AG09319 (cell line): ENCODE measurements at places on chromosomes 3 and 15.

- DNase-seq: no peak
Observed at GRCh38 chr15:40536501-40536900, 28.3 kb downstream of the CCDC32 start.

DNA sequence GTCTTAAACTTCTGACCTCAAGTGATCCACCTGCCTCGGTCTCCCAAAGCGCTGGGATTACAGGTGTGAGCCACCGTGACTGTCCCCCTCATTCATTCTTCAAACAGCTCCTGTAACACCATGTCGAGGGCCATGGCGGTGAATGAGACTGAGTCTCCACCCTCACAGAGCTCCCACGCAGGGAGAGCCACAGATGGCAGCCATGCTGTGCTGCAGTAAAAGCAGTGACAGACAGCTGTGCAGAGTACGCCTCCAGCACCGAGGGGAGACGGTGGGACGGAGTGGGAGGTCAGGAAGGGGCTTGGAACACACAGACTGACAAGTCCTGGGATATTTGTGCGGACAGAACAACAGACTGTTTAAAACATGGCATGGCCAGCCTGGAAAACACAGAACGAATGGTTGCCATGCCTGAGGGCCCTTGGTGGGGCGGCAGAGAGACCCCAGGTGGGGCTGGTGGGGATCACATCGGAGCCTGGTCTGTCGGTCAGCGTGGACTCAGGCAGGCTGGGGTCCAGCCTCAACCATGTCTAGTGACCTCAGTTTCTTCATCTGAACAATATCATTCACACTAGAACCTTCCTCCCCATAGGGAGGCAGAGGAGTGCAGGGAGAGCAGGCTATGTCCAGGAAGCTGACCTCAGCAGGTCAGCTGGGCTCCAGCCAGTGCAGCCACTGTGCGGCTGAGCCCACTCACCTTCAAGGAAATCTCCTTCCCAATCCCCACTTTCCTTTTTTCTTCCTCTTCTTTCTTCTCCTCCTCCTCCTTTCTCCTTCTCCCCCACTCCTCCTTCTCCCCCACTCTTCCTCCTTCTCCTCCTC, 20.6 kb upstream of the LCTL start:
- no peak for DNase-seq

DNA sequence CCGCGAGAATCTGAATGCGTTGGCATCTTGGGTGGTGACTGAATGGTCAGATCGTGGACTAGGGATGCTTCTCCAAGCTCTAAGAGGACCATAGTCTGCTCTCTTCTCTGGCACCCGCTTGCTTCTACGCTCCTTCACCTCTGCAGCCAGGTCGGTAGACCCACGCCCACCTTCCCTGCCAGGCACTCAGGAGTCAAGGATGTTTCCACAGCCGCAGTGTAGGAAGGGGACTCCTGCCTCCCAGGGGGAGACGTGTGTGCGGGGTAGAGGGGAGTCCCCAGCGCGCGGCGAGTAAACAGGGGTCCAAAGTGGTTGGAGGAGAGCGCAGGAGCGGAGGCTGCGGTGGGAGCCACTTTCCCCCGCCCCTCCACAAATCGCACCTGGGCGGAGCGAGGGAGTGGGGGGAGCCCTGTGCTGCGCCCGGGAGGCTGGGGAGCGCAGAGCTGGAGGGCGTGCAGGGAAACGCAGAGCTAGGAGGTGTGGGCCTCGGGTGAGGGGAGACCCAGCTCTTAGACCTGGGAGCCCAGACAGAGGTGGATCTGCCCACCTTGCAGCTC, 1.7 kb downstream of the LRRC3B start:
- no peak for DNase-seq

DNA sequence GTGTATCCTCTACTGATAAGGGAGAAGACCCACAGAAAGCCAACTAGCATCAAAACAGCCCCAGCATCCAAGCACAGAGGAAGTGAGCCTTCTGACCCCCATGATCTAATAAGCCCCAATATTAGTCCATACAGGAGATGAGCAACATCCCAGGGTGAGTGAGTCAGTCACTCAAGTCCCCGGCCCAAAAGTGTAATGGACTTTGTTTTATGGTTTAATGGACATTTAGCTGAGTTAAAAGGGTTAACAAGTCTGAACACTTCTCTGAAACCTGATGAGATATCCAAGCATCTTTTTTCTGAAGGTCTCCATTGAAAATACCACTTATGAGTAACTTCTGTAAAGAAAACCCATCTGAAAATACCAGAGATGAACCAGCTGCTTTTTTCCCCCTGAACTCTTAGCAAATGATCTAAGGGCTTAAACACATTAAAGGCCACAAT, 115.6 kb downstream of the GREM1 start:
- no peak for DNase-seq

DNA sequence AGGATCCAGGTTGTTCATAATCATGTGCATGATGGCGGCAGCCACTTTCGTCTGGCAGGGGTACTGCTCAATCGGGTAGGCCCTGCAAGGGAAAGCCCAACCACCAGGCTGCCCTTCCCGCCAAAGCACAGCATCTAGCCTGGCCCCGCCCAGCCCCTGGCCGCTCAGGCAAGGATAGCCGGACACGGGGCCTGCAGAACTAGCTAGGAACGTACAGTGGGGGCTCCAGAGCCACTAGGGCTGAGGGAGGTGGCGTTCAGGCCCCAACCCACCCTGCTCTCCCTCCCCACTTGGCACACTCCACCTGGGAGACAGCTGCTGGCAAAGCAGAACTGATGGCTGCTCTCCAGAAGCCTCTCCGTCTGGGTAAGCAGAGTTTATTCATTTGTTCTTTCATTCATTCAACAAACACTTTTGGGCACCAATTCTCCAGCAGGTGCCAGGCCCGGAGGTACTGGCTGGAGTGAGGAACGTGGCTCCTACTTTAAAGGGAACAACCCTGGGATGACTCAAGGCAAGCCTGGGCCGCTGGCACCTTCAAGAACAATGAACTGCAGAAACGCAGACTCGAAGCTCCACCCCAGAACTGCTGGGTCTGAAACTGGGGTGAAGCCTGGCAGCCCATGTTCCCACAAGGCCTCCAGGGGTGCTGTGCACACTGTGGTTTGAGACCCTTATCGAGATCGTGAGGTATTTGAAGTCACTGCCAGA, 7.8 kb downstream of the UROC1 start:
- no peak for DNase-seq

DNA sequence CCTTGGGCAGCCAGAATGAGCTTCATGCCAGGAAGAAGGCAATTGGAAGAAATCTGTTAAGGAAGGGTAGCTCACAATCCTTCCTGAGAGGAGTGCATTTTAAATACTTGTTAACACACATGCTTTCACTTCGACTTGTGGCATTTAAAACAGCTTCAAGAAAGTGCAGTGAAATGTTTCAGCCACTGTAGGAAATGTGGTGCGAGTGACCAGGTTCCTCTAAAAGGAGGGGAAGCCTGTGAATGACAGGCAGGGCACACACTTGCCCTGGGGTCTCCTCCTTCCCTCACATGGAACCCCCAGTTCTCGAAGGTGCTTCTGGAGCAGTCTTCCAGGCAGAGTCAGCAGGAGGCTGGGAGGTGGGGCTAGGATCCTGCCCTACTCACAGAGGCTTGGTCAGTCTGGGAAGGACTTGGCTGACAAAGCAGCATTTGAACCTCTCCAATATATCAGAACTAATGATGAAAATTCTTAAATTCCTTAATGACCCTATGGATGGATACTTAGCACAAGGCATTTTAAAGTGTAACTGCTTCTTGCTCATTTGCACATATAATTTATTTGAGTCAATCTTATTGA, 358.6 kb downstream of the CHST2 start:
- no peak for DNase-seq

- no peak for DNase-seq
Observed at GRCh38 chr3:1600206-1600605, 498.5 kb upstream of the CNTN4 start.

DNA sequence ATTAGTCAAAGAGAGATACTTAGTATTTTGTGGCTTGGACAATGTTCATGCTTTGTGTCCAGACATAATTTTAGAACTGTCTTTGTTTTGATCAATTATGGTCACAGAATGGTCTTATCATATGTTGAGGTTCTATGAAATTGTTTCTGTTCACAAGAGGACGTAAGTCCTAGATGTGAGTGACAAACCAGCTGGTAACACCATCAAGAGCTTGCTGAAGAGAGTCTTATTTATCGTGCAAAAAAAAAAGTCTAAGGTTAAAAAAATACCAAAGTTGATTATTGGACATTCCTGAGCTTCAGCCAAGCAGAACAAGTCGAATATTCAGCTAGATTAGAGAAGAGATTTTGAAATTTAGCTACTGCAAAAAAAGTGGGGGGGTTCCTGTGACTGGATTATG, 495.9 kb upstream of the NAALADL2 start:
- no peak for DNase-seq

DNA sequence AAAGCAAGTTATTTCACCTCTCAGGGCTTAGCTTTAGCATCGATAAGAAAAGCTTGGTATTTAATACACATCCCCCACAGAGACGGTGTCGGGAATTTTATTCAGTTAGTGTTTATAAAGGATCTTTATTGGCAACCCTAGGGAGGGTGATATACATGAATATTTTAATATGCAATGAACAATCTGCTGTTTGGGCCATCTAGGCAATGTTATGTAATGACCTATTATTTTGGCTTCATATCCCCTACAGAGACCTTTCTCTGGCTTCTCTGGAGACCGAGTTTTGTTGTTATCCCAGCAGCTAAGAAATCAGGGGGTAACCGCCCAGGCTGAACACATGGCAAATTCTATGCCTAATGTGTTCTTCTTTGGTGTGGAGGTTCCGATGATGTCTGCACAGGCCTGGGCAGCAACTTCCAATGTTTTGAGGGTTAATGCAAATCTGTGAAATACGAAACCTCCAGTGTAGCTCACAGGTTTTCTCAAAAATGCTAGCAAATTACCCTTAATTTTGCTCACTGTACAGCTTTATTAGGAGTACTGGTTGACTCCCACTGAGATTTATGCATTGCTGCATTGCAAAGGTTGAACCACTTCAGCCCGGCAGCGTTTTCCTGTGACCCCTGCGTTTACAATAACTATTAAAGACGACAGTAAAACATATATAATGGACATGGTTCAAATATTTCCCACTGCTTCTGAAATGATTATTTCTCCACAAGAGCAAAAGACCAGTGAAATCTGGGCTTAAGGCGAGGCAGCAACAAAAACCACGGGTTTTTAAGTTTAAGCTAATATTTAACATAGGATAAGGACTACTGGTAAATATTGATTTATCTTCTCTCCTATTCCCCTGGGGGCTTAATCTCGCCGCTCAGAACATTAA, 298.3 kb upstream of the NR2E3 start:
- no peak for DNase-seq

DNA sequence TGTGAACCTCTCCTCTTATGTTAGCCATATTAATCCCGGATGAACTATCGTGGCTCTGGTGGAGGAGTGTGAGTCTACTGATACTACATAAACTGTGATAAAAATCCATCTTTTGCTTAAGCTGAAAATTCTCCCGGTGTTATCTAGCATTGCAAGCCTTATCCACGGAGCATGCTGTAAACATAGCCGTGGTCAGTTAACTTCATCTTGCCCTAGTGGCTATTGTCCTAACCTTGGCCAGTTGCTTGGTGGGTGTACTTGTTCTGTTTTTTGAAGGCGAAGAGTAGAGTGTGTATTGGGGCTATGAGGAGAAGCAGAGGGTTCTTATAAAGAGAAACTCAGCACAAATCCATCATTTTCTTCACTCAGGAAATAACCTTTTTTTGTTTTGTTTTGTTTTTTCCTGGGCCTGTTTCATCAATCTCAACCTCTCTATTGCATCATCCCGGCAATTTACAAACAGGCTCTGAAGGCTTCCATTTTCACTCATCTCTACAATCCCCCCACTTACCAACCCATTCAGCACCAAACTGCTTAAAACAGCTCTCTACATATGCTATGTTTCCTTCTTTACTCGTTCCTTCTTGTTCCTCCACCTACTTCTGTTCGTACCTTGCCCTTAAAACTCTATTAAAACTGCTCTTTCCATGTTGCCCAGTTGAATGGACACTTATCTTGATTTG, 135.5 kb upstream of the PTX3 start:
- DNase-seq: no peak

DNA sequence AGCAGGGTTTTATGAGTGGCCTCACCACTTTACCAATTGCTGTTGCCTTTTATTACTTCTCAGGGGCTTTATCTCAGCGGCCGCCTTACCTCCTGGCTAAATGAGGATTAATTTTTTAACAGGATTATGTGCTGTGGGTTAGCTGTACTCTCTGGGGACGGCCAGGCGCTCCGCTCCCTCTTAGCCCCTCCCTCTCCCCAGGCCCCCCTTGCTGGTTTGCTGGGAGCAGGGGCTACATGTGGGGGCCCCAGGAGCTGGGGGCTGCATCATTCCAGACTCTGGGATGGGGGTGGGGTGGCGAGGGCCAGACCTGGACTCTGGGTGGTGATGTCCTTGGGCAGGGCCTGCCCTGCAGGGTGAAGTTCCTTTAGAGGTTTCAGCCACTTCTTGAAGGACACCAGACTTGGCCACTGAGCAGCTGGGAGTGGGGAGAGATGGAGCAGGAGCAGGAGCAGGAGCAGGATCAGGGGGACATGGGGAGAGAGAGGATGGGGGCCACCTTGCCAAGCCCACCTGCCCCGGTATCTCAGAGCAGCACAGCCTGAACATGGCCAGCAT, 196.1 kb downstream of the GOLGA6L6 start:
- DNase-seq: no peak

DNA sequence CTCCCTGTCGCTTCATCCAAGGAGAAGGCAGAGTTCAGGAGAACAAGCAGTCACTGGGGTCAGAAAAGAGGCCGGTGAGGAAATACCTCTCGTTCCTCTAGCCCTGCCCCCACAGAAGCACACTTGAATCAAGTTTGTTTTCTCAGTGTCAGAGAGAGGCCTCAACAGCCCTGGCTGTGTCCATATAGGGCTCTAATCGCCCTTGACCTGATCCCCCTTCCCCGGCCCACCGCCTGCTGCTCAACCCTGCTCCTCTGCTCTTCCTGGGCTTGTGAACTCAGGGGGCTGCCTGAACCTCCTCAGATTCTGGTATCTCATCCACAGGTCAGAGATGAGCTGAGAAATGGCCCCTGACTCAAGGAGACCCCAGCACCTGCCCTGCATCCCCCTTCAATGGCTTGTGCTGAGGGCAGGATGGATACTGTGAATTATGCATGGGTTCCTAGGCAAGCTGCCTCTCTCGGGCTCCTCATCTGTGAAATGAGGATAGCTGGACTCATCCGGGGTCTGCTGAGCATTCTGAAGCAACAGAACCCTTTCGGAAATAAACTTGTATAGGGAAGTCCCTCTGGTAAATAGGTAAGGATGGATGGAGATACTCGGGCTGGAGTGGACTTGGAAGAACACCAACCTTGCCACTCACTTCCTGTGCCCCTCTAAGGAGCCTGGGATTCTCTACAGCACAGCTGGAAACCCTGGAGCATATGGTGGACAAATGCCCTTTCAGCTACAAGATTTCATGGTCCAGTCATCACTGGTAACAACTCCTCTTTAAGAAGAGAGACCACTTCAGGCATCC, 147.5 kb downstream of the STT3B start:
- DNase-seq: no peak
